SIG-M5 (cell line): ENCODE measurements at places on chromosomes 5 and 9.

GRCh38 chr9:129509533-129509928, 111.4 kb downstream of the C9orf50 start:
- no peak for DNase-seq

DNA sequence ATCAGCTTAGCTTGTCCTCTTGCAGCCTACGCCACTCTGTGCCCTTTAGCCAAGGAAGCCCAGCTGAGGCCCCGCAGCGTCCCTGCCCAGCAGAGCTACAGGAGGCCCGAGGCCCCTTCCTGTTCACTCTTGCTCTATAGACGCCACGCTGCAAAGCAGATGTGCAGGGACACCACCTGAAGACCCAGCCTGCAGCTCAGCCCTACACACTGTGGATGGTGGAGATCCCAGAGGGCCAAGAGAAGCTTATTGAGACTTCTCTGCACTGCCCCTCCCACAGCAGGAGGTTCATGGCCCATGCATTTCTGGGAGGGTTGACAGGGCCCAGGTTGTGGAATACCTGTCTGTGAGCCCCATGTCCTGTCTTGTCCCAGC, 33.6 kb downstream of the IRF1 start:
- no peak for DNase-seq

- DNase-seq: no peak
Observed at GRCh38 chr5:77514457-77514856, 22.3 kb upstream of the WDR41 start.

DNA sequence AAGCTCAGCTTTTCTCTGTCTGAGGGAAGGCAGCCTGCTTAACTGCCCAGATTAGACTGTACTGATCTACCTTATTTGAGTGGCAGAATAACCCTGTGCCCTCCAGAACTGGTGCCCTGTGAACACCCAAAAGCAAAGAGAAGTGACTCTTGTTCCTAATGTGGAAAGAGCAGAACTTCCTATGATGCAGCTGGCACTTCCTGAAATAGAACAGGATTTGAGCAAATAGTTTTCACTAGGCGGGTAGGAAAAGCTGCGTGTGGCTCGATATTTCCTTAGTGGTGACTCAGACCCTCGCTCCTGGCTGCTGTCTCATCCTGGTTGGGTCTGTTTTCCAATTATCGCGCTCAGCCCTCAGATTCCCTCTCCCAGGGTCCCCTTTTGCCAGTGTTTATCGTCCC, 89.9 kb downstream of the SH3TC2 start:
- no peak for DNase-seq

DNA sequence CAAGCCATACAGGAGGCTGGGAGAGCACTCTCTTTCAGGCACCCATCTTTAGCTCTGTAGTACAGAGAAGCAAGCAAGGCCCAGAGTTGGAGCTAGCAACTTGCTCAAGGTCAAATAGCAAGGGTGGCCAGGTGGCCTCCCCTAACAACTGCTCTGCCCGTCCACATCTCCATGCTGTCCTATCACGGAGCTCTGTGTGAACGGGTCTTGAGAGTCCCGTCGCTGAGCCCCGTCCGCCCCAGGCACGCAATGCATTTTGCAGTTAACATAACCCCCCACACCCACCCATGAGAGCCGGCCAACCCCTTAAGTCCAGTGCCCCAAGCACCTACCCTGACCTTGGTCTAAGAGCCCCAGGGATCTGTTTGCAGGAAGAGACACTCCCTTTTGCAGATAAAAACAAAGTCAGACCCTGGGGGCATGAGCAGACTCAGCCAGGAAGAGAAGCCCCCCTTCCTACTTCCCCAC, 1.5 kb downstream of the RNF44 start:
- DNase-seq: no peak

DNA sequence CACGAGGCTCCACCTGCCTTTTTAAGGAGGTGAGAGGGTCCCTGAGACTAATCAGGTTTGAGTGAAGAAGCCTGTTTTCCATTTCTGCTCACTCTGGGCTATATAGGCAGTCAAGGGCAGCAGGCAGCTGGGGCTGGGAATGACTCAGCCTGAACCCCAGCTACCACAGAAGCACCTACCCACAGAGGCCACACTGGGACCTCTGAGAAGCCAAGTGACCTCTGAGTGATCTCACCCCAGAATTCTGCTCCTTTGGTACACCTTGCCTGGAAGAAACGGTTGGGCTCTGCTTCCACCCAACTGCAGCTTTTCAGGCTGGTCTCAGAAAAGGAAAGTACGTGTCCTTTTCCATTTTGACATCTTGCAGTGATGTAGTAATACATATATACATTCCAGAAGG, 6.8 kb downstream of the FAM219A start:
- no peak for DNase-seq

GRCh38 chr9:135479469-135480052, at the start of gene PPP1R26:
TSS of gene PPP1R26 (plus strand) at chr9:135479782. CDS start at chr9:135484511, 4,729 bp downstream.
- DNase-seq: no peak

DNA sequence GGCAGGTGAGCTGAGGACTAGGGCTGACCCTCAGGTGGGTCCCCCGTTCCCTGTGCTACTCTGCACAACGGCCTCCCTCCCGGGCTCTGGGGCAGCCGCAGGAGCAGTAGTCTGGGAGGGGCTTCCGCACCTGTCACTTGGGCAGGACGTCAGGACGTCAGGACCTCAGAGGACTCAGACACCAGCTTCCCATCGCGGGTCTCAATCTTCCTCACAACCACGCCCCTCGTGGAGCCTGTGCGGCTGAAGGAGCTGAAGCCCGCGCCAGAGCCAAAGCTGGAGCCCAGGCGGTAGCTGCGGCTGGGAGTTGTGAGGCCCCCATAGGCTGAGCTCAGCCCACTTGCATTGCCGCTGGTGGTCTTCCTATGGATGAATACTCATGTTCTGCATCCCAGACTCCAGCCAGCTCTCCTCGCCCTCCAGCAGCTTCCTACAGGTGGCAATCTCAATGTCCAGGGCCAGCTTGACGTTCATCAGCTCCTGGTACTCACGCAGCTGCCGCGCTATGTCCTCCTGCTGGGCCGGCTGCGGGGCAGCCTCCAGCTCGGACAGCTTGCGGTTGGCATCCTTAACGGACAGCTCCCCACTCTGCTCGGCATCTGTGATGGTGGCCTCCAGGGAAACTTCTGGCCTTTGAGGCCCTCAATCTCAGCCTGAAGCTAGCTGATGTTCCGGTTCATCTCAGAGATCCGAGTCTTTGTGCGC, 381.4 kb upstream of the RGMB start:
- DNase-seq: no peak

GRCh38 chr5:83434946-83435345, 36.6 kb upstream of the VCAN start:
- DNase-seq: no peak

DNA sequence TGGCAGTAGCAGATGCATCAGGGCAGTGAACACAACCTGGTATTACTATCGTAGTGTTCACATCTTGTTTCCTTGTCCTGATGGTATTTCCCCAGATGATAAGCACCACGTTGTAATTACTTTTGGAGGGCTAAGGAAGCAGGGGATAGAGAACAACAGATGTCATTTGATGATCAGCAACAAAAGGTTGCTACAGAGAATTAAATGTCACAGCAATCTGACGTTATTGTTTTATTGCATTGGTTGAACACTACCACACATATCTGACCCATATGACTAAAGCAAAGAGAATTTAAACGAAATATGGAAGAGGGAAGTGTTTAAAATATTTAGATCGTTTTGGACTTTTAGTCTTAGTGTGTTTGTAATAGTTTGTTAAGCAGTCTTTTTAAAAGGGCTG, 408.3 kb downstream of the SH3GL2 start:
- no peak for DNase-seq

- no peak for DNase-seq
Observed at GRCh38 chr5:29568028-29568427, 1625.5 kb upstream of the CDH6 start.

GRCh38 chr9:68495247-68495646, 45.4 kb downstream of the TMEM252 start:
- DNase-seq: no peak

- no peak for DNase-seq
Observed at GRCh38 chr9:79195879-79196278, 375.9 kb upstream of the TLE4 start.

DNA sequence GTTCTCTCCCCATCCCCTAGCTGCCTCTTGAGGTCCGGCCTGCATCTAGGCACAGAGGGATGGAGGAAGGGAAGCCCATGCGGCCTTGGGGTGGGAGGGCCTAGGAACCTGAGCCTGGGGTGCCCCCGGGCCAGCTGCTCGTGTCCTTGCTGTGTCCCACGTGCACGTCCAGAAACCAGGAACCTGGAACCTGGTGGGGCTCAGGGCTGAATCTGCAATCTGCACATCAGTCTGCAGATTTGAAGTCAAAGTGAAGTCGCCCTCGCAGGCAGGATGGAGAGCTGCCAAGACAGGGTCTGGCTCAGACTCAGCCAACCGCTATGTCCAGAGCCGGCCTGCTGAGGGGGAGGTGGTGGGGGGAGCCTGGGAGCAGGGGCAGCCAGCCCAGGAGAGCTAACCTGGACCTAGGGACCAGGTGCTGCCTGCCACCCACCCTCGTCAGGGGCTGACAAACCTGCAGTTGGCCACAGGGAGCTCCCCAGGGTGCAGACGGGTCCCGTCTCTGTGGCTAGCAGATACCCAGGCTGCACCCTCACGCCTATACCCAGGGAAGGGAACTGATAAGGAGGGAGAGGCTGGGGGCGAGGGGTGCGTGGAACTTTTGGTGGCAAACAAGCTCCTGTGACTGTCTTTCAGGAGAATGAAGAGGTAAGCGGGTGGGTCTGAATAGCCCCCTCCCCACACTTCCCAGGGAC, 103.5 kb upstream of the SIMC1 start:
- DNase-seq: no peak

GRCh38 chr9:14352503-14352902, 38.6 kb upstream of the NFIB start:
- no peak for DNase-seq

GRCh38 chr9:133782157-133783130, 44.3 kb upstream of the SARDH start:
- DNase-seq: no peak

GRCh38 chr5:81856948-81857928, 106.3 kb upstream of the SSBP2 start:
- no peak for DNase-seq

DNA sequence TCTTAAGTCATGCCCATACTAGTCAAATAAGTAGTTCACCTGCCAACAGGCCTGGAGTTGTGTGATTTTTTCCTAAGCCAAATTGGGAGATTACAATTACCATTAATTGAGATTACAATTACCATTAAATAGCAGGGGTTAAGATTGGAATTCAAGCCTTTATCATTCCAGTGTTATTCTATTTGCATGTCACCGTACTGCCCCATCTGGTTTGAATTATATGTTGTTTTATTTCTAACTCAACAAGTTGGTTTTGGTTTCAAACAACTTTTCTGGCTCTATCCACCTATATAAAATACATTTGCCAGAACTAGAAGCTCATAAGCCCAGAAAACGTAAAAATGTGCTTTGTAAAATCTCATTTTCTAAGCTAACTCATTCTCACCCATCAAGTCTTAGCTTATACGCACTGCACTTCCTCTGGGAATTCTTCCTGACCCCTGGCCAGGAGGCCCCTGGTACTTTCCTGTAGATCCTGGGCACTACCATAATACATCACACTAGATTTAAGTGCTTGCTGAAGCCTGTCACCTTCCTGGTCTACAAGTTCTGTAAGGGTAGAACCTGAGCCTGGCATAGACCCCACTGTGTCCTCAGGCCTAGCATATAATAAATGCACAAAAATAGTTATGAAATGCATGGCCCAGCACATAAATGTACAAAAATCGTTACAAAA, 242.0 kb upstream of the TRPM3 start:
- DNase-seq: no peak

- DNase-seq: no peak
Observed at GRCh38 chr5:9015260-9015936, 530.5 kb downstream of the SEMA5A start.

- peak; percentile 89 for DNase-seq
Observed at GRCh38 chr5:43338862-43339261, 25.6 kb upstream of the HMGCS1 start.

DNA sequence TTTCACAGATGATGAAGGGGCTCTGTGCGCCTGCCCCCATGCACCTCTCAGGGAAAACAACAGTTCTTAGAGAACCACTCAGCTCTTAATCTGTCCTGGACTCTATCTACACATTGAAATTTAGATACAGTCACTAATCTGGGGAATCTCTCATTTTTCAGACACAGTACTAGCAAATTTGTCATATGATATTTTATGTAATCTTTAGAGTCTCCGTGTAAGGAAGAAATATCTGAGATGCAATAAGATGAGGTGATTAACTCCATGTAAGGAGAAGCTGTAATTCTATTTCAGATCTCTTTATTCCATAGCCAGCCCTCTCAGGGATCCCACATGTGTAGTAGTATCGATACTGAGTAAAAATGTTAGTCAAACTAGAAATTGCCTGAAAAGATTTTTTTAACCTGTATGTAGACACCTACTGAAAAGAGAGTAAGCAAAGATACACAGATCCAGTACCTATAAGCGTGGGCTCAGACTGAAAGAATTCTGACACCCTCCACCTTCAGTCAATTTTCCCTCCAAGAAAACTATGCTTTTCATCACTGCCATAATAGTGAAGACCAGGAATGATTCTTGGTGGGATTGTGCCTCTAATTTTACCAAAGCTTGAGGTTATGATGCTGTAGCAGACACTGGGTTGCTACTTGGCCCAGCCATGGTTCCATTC, 279.6 kb upstream of the TMEM161B start:
- DNase-seq: no peak

GRCh38 chr9:2125906-2126305, 110.8 kb downstream of the SMARCA2 start:
- DNase-seq: no peak

DNA sequence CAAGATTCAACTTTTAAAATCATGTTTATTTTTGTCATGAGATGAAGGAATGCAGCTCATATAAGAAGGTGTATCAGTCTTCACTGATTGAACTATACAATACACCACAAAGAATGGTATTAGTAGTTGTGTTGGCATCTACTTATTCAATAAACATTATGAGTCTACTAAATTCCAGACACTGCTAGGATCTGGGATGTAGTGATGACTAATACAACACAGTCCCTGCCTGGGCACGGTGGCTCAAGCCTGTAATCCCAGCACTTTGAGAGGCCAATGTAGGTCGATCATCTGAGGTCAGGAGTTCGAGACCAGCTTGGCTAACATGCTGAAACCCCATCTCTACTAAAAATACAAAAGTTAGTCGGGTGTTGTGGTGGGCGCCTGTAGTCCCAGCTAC, 171.4 kb upstream of the NFIB start:
- no peak for DNase-seq

DNA sequence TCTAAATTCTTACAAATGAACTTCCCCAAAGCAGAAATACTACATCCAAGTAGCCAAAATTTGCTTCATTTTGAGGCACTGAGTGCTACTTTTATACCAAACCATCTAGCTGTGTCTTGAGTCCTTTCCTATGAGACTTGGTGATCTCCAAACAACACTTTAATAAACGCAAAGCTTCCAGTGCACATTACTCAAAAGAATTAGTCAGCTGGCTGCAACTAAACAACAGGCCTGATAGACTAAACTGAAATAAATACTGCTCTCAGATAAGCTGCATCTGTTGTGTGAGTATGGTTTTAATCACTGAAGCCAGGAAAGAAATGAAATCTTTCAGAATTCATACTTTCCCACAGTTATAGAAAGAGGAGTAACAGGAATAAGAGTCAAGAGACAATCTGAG, 80.3 kb downstream of the VCAN start:
- DNase-seq: no peak
